Central memory CD8-positive, alpha-beta T cell (primary cell): ENCODE measurements at places on chromosomes 3 and 15.

GRCh38 chr3:78754066-78754743 is 1013.6 kb downstream of the ROBO1 start:
- no peak overlapping the region for H3K27ac ChIP-seq
- H3K36me3 ChIP-seq, result peaks cover 1% of the 10 kb centered on the region
- no peaks in the 10 kb centered on the region for H3K27me3 ChIP-seq
- H3K4me1 ChIP-seq, result no peaks in the 10 kb centered on the region
- no peak overlapping the region for H3K4me3 ChIP-seq

DNA sequence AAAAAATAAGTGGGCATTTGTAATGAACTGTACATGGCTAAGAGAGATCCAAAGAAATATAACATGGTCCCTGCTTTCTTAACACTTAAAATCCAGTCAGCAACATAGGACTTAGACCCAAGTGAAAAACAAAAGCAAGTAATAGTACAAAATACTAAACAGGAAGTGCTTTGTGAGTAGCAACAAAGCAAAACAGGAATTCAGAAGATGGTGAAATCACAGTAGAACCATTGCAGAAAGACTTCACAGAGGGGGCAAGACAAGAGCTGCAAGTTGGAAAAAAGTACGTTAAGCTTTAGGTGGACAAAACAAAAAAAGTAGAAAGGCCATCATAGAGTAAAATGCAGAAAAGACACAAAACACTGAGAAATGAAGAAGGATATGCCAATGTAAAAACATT is 116.0 kb downstream of the TBC1D5 start:
- no peak overlapping the region for H3K4me3 ChIP-seq
- H3K27me3 ChIP-seq, result no peaks in the 10 kb centered on the region
- H3K36me3 ChIP-seq, result peaks cover 4% of the 10 kb centered on the region
- H3K4me1 ChIP-seq, result peaks cover 12% of the 10 kb centered on the region
- DNase-seq, result no peak

DNA sequence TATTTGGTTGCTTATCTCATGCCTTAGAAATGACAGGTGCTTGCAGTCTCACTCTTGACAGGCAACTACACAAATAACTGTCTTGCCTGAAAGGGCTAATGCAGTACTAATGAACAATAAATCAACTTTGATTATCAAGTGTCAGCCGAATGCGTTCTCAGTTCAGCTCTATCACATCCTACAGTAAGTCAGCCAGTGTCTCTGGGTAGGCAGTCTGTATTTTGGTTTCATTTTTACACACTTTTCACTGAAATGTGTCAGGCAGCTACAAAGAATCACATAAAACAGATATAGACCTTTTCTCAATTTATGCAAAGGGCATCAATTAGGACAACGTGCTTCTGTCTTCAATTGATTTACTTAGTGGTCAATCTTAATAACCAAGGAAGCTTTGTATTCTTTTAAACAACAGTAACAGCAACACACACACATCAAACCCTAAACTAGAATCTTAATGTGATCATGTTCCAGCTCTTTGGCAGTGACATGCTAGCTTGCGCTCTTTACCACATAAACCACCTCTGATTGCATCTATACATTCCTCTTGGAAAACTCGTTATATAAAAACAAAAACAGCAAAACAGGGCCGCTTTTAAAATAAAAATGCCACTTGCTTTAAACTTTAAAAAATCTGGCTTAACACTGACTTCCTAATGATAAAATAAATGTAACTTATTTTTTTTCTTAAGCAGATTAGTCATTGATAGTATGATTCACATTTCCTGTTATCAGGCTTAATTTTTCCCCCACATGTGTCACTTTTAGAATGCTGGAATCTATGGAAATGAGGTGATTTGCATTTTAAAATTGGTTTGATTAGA is 520.4 kb downstream of the FOXP1 start:
- H3K27ac ChIP-seq, result no peak overlapping the region
- H3K36me3 ChIP-seq, result peaks cover 9% of the 10 kb centered on the region
- H3K4me1 ChIP-seq, result peaks cover 53% of the 10 kb centered on the region
- no peaks in the 10 kb centered on the region for H3K27me3 ChIP-seq

- peaks cover 49% of the 10 kb centered on the region for H3K4me1 ChIP-seq
- H3K27me3 ChIP-seq, result no peaks in the 10 kb centered on the region
- H3K27ac ChIP-seq, result peak overlapping the region; percentile 93
- peak; percentile 54 for DNase-seq
Measured at GRCh38 chr15:74616366-74616939, 817 bp downstream of the CLK3 start.

DNA sequence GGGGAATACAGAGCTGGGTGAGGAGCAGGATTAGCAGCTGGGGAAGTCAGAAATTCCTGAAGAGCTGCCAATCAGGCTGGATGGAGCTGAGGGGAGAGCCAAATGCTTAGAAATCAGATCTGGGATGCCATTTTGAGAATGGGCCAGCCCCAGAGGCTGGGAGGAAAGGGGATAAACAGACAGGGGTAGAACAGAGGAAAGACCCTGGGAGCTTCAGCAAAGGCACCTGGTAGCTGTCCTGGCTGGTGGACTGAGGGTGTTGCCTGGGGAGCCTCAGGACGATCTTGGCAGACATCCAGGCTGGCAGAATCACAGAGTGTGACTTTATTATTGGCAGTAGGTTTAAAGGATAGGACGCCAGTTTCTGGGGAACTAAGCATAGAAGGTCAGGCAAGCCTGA is 97.8 kb downstream of the SQOR start:
- no peak for DNase-seq
- H3K27me3 ChIP-seq, result peaks cover 84% of the 10 kb centered on the region
- no peaks in the 10 kb centered on the region for H3K4me1 ChIP-seq
- H3K36me3 ChIP-seq, result no peaks in the 10 kb centered on the region
- no peak overlapping the region for H3K4me3 ChIP-seq
- no peak overlapping the region for H3K27ac ChIP-seq

DNA sequence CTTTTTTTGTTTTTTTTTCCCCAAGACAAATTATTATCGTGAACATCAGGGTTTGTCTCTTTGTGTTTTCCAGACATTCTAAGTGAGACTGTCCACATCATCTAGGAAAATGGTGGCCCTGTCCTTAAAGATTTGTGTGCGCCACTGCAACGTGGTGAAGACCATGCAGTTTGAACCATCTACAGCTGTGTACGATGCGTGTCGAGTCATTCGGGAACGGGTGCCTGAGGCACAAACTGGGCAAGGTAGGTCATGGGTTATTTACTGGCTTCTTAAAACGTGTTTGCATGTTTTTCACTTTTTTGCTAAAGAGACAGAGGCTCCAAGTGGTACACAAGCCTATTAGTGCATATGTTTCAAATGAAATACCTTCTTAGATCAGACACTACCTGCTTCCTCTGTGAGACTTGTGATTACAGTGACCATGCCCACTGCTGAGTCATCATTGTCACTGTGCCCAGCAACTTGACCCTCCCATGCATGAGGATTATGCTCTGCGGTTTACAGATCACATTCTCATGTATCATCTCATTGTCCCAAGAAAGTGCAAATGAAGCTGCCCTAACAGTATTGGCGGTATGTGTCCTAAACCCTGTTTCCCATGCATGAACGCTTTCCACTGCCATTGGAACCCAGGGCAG is 395.2 kb upstream of the TPM1 start:
- peaks cover 2% of the 10 kb centered on the region for H3K36me3 ChIP-seq
- H3K27me3 ChIP-seq, result peaks cover 29% of the 10 kb centered on the region
- DNase-seq, result no peak
- H3K27ac ChIP-seq, result no peak overlapping the region

- no peak for DNase-seq
- no peaks in the 10 kb centered on the region for H3K27me3 ChIP-seq
- peak within 1 kb of the TSS; percentile 93 for H3K4me3 ChIP-seq
- peaks cover 29% of the 10 kb centered on the region for H3K4me1 ChIP-seq
- peak within 1 kb of the TSS; percentile 95 for H3K27ac ChIP-seq
Measured at GRCh38 chr3:31532587-31533168, at the start of gene STT3B. TSS of gene STT3B (plus strand) at chr3:31532925. CDS start at chr3:31532999, 74 bp downstream.

DNA sequence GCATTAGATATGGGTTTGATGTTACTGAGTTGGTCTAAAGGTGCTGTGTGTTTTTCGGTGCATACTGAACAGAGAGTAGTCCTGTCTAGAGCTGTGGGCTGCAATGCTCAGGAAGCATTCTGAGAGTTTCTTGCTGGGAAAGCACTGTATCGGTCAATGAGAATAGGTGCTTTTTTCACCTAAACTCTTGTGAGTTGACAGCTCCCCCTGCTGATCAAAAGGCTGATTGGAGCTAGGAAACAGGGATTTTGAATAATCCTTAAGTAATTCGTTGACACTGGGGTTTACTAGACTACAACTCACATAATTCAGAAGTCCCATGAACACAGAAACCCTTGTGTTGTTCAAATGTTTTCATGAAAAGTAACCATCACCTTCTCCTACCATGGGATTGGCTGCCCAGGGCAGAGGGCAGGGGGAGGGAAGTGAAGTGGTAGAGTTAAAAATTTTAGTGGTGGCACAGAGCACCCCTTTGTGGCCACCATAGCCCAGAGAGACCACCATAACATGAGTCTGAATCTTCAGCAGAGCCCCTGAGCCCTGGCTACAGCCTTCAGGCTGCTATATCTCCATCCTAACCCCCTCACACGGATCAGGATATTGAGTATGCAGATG is 13.0 kb upstream of the MANF start:
- no peaks in the 10 kb centered on the region for H3K4me1 ChIP-seq
- peak; percentile 31 for DNase-seq
- H3K36me3 ChIP-seq, result peaks cover 3% of the 10 kb centered on the region
- H3K27ac ChIP-seq, result no peak overlapping the region
- peaks cover 9% of the 10 kb centered on the region for H3K27me3 ChIP-seq

DNA sequence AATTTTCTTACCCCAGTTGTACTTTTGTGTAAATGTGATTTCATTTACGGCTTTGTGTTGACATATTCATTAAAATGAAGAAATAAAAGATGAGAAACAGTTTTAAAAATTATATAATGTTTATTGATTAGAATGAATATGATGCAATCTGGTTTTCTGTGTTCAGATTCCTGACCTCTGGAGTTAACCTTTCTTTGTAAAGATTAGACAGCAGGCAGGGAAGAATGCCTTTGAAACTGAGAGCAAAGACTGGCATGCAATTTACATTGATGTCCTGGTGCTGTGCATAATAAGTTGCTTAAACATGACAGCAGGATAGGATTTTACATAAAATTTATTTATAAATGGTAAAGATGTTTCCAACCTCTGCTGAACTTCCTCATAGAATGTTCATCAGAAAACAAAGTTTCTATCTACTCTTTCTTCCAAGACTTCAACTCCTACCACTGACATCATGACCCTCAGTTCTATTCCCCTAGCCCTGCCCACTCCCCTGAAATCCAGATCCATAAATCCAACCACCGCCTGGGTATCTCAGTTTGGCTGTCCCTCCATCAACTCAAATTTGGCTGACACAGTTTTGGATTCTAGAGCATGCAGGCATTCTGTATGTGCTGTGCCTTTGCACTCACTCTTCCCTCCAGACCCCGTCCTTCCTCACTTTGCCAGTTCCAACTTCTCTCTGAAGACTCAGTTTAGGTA is 1.7 kb downstream of the HGD start:
- H3K4me3 ChIP-seq, result no peak overlapping the region
- H3K27ac ChIP-seq, result no peak overlapping the region
- DNase-seq, result no peak
- peaks cover 44% of the 10 kb centered on the region for H3K27me3 ChIP-seq
- peaks cover 5% of the 10 kb centered on the region for H3K4me1 ChIP-seq
- peaks cover 1% of the 10 kb centered on the region for H3K36me3 ChIP-seq

DNA sequence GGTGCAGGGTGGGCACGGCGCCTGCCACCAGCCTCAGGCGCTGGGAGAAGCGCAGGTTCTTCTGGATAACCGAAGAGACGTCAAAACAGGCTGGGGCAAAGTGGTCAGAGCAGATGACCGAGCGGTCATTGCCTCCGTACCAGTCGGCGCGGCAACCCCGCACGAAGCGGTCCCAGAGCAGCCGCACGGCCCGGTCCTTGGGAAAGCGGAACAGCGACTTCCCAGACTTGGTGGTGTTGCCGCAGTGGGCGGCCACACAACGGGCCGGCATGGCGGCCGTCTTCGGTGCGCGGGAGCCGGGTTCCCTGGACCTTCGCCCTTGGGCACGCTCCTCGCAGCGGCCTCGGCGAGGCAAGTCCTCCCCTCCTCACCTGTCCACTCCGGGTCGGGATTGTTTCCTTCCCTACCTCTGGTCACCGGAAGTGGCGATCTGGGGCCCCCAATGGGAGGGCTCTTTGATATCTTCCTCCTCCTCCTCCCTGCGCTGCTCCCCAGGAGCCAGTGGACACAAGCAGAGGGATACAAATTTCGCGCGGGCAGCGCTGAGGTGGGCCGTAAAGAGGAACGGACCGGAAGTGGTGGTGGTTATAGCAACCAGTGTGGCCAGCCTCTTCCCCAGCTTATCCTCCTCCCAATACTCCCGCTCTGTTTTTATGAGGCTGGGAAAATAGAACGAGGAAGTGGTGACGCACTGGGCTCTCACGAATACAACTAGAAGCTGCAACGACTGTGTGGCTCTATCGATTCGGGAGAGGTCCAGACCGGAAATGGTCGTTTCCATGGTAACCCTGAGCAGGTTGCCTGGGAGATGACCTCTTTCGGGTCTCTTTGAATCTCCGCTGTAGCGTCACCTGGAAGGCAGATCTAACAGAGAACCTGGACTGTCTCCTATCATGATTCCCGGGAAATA is at the start of the genes LRRC49 and THAP10:
LRRC49 (plus strand) TSS at position 825 of the 910 bp plus-strand sequence; CDS start at position 894, 69 bp downstream.
THAP10 (minus strand) TSS at position 432 of the 910 bp plus-strand sequence; CDS start at position 271, 161 bp downstream.
- peak within 1 kb of the TSS; percentile 30 for H3K27ac ChIP-seq
- no peaks in the 10 kb centered on the region for H3K36me3 ChIP-seq
- H3K4me1 ChIP-seq, result peaks cover 7% of the 10 kb centered on the region

GRCh38 chr3:50204804-50205412 is at the start of gene SLC38A3:
TSS of gene SLC38A3 (plus strand) at chr3:50205271. CDS start at chr3:50214200, 8,929 bp downstream.
- no peaks in the 10 kb centered on the region for H3K36me3 ChIP-seq
- peak within 1 kb of the TSS; percentile 6 for H3K4me3 ChIP-seq
- DNase-seq, result no peak

DNA sequence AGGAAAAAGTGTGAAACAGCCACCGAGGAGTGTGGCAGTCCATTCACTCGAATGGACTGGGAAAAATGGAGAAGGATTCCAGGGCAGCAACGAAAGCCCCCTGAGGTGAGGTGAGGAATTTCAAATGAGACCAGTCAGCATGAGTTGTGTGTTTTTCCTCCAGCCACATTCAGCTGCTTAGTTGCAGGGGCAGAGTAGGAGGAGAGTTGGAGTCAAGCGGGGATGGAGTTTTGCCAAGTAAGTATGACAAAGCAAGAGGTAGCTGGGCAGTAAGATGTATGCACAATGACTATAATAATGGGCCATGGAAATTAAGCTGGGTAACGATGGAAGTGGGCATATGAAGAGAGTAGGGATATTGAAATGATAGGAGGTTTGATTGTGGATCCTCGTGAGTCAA is 64.4 kb downstream of the CCDC54 start:
- no peak for DNase-seq
- no peak overlapping the region for H3K27ac ChIP-seq

- H3K36me3 ChIP-seq, result no peaks in the 10 kb centered on the region
- H3K27ac ChIP-seq, result no peak overlapping the region
- no peaks in the 10 kb centered on the region for H3K4me1 ChIP-seq
- DNase-seq, result no peak
Measured at GRCh38 chr15:80010131-80010673, 39.2 kb upstream of the BCL2A1 start.

- H3K27me3 ChIP-seq, result no peaks in the 10 kb centered on the region
- no peaks in the 10 kb centered on the region for H3K36me3 ChIP-seq
- DNase-seq, result no peak
- no peak overlapping the region for H3K4me3 ChIP-seq
- H3K27ac ChIP-seq, result no peak overlapping the region
Measured at GRCh38 chr15:25793354-25794050, 69.6 kb downstream of the ATP10A start.
